Muscle of back (tissue), 13 donors: ENCODE measurements at places on chromosomes 12 and 14.

- DNase-seq: no peak
Observed at GRCh38 chr12:53187145-53187899, 6.6 kb upstream of the CSAD start.

DNA sequence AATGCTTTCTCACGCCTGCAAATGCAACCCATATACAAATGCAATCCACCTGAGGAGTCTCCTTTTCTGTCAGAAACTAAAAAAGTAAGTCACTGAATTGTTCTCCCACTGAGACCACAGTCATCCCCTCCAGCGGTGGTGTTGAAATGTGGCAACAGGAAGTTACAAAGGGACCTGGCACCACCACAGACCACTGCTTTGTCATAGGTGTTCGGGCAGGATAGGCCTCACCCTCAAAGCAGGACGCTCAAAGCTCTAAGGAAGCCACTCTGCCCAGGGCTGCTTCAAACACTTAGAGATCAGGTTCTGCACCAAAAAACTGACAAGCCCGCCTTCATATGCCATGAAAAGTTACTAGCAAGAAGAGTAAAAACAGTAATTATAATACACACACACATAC is 11.3 kb downstream of the PHLDA1 start:
- DNase-seq: no peak

DNA sequence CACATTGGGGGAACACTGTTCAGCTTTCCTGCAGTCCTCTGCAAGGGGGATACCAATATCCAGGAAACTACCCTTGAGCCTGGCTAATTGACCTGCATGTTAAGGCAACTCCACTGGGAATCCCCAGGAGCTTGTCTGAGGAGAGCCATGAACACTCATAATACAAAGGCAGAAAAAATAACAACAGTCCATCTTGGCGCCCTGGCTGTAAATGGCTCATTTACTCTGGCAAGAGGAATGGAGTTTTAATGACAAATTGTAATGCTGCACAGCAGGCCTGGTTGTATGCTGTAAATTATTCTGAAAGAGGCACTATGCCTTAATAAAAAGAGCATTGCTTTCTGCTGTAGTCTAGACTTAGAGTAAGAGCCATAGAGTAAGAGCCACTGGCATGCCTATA is 58.3 kb downstream of the SLC8A3 start:
- no peak for DNase-seq

GRCh38 chr14:88198446-88198845 is 124.6 kb downstream of the KCNK10 start:
- no peak for DNase-seq

GRCh38 chr14:76782115-76782884 is 21.0 kb downstream of the VASH1 start:
- DNase-seq: no peak

DNA sequence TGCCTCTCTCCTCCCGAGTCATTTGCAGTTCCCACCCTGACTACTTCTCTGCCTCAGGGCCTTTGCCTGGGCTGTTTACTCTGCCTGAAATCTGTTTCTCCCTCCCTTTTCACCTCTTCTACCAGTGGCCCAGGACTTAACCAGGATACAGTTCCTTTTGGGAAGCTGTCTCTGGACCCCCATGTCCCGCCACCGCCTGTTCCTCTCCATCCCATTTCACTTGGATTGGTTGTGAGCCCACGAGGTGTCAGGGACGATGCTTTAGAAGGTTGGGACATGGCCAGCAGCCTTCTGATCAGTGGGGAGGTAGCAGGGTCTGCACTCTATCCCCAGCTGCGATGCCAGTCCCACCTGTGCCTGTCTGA is 51.8 kb downstream of the FAM222A start:
- DNase-seq: no peak

DNA sequence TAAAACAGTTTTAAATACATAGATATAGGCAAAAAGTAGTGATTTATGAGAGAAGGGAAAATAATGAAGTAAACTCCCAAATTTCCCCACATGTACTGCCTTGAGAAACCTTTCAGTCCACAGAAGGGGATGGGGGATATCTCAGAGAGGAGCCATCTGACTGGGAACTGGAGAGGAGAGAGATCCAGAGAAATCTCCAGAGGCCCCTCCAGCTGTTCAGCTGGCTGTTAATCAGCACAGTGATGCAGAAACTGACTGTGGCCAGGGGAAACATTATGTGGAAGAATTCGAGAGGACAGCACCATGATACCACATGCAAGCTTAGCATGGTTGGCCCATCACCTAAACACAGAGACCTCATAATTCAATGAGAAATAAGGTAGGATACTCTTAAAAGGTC is 1165.9 kb upstream of the TMEM132C start:
- DNase-seq: peak; percentile 22

DNA sequence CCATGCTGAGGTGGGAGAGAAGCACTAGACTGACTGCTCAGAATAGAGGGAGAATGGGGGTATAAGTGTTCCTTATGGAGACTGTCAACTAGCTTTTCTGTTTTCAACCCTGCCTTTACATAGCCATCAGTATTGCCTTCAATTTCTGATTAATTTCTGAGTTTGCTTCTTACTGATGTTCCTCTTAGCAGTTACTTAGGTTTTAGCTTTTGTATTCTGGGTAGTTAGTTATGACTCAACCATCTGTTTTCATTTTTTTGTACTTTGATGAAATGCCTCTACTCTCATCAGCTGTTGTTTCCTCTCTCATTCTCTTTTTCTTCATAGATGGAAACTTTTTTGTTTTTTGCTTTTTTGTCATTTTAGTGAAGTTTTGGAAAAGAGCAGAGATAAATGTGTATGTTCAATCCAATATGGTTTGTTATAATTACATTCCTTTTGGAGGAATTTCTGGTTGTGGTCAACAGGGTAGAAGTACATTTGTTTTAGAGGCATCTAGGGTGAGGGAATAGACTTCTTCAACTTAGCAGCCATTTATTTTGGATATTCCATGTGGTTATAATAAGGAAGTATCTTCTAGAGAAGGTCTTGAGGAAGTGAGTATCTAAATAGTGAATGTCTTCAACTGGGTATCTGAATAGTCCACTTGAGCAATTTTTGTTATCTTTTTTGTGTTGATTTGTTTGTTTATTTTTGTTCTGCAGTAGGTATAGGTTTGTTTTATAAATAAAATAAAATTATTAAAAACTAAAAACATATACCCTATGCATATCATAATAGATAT is 29.6 kb downstream of the PMCH start:
- DNase-seq: no peak

- DNase-seq: peak; percentile 18
Observed at GRCh38 chr14:96084796-96085195, 45.6 kb downstream of the C14orf132 start.

DNA sequence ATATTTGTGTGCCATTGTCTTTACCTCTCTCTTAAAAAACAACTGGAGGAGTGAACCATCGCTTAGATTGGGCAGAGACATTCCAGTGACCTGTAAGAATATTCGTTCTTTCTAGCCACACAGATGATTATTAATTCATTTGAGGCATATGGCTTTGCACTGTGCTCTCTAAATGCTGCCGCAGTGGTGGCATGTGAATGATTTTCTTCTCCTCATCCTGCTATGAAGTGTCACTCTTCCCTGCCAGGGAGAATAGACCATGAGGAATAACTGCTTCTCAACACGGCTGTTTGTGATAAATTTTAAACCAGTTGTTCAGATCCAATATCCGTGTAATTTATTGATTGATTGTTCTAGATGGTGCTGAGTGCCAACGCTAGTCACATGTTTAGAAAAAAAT is 225.3 kb downstream of the CNTN1 start:
- no peak for DNase-seq

DNA sequence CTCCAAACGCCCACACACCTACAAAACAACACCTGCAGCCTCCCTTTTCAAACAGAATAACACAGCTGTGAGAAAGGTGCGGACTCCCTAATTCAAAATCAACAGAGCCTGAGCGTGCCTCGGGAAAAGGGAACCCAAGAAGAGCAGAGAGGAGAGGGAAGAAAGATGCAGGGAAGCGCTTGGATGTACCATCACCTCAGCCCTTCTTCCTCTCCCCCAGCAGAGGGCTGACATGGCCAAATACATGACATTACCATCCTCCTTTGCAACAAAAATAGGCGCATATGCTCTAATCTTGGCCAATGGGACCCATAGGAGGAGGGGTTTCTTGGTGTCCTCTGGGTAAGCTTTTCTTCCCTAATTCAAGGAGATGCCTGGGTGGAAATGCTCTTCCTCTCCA is 78.0 kb downstream of the CPSF2 start:
- DNase-seq: no peak

- DNase-seq: peak; percentile 79
Observed at GRCh38 chr14:32820181-32820580, 118.5 kb upstream of the NPAS3 start.

- DNase-seq: no peak
Observed at GRCh38 chr14:98109326-98109725, 1162.7 kb downstream of the BCL11B start.

DNA sequence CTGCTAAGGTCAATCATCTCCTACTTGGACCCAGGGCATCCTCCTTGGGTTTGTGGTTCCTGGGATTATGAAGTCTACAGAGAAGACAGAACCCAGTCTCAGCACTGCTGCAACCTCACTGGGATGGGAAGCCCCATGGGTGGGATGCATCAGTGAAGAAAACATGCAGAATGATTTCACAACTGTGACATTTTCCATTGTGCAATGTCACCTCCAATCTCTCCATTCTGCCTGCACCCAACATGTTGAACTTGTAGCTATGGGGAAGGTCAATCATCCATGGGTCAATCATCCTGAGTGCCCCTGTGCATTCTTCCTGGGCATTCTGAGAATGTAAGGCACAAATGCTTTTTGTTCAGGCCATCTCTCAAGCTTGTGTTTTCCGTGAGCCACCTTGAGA is 1004.4 kb upstream of the TMEM132C start:
- no peak for DNase-seq

GRCh38 chr14:106657460-106657859 is 1131.1 kb downstream of the TMEM121 start:
- no peak for DNase-seq

GRCh38 chr12:116916714-116917114 is 6.0 kb downstream of the FBXW8 start:
- no peak for DNase-seq

DNA sequence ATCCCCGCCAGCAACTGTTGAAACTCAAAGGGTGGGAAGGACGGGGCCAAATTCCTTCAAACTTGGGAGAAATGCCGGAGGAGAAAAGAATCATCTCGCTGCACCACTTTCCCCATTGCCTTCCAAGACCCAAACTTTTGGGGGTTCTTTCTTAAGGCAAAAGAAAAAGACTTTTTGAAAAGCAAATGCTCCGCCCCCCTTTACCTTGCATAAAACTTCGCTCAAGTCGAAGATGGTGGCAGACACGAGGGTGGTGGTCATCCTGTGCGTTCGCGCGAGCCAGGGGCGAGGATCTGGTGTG is 239 bp downstream of the ZFP36L1 start:
- no peak for DNase-seq

DNA sequence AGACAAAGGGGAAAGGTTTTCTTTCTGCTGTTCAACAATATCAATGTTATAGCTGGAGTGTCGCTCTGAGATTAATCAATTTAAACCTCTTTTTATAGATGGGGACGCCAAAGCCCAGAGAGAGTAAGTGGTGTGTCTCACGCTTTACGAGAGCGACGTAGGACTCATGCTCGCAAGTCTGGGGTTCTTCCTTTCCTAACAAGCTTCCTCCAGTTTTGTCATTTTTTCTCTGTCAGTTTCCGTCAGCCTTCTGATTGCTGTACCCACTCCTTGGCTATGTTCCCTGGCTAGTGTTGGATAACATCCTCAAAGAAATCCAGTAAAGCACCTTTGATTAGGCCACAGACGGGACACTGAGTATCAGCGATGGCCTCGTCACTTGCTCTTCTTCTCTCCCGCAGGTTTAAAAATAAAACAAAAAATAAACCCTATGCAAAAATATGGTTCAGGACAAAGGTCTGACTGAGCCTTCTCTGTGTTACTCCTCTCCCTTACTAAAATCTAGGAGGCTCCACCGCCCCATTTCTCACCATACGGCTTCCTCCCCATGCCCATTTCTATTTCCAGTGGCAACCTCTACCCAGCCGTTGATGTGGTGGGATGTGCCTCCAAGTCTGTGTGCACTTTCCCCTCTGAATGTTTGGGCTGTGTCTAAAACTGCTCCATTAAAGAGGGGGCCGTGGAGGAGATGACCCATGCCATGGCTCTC is 172.7 kb upstream of the PARP11 start:
- DNase-seq: no peak

DNA sequence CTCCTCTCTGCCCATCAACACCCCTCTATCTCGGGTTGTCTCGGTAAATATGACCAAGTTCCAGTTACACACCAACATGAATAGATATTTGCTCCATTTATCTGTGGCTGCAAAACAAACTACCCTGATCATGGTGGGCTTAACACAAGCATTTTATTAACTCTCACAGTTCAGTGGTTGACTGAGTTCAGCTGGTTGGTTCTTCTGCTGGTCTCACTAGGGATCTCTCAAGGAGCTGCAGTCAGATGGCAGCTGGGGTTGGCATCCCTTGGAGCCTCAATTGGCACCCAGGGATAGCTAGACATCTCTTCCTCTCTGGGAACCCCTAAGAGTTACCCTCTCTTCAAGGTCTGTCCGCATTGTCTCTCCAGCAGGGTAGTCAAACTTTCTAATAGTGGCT is 25.4 kb downstream of the P2RX7 start:
- no peak for DNase-seq

- no peak for DNase-seq
Observed at GRCh38 chr14:92755495-92755894, 7.1 kb upstream of the LGMN start.

DNA sequence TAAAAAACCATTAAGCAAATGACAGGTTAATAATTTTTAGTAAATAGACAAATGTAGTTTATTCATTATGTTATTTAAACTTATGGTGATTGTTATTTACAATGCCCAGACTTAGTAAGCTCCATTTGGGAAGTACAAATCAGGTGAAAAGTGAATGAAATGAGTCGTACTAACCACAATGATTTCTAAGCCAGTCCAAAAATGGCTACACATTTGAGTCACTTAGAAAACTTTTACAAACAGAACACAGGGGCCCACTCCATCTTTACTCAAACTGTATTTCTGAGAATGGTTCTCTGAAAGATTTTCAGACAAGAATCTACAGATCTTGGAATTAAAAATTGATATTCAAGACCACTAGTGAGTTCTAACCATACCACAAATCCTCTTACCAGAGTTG is 653.3 kb upstream of the MIS18BP1 start:
- DNase-seq: no peak

DNA sequence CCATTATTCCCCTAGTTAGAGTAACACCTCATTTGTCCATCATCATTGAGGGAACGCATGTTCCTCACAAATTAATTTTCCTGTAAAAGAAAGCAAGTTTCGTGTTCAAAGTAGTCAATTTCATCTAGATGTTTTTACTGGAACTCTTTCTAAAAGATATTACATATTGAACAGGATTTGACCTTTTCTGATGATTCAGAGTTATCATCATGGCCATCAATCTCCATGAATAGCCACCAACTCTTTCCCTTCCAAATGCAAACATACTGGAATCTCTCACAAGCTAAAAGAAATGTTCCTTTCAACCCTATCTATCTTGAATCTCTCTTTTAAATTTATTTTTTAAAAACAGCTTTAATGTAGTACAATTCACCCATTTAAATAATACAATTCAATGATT is 263.1 kb upstream of the FAR2 start:
- no peak for DNase-seq
